ENCODE measurements at places on chromosomes 3 and 15.

DNA sequence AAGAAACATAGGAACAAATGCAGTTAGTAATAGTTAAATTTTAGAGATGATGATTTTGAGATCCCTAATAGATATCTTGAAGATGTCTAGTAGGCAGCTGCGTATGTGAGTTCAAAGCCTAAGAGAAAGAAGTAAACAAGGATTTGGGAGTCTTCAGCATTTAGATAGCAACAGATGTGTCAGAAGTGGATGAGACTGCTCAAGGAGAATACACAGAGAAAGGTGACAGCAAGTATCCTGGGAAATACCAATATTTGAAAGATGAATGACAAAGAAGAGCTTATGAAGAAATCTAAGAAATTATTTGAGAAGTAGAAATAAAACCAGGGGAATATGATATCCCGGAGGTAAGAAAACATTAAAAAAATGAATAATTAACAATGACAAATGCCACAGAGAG, 130.9 kb downstream of the PCCB start:
- no peak for DNase-seq

GRCh38 chr3:78917536-78917935, 850.3 kb downstream of the ROBO1 start:
- DNase-seq, result no peak

- peak; percentile 80 for DNase-seq
Measured at GRCh38 chr15:74869726-74870407, 3.3 kb downstream of the SCAMP2 start.

DNA sequence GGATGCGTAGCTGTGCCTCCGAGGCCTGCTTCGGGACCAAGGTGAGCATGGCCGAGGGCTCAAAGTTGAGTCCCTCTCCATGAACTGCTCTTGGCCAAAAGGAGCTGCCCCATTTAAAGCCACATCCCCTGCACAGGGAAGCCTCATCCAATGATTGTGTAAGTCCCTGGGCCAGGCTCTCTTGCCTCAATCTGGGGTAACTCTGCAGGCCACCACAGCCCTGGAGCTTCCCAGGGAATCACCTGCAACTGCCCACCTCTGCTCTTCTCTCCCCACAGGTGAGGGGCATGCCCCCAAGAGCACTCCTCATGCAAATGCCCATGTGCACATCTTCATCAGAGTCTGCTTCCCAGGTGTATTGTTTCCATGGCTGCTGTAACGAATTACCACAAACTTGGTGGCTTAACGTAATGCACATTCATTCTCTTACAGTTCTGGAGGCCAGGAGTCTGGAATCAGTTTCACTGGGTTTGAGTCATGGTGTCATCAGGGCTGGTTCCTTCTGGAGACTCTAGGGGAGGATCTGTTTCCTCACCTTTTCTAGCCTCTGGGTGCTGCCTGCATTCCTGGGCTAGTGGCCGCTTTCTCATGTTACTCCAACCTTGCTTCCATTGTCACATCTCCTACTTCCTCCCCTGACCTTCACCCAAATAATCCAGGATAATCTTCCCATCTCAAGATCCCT, 25.0 kb upstream of the LOXL1 start:
- no peak for DNase-seq

GRCh38 chr15:71472566-71472965, 337.8 kb upstream of the NR2E3 start:
- peak; percentile 46 for DNase-seq

GRCh38 chr3:149252272-149252671, 30.6 kb upstream of the CP start:
- no peak for DNase-seq

Data from femur (tissue), 1 donor.